GM18507 (cell line): ENCODE measurements at places on chromosomes 2 and 18.

- no peak for DNase-seq
Observed at GRCh38 chr2:20935168-20935775, 108.6 kb downstream of the APOB start.

DNA sequence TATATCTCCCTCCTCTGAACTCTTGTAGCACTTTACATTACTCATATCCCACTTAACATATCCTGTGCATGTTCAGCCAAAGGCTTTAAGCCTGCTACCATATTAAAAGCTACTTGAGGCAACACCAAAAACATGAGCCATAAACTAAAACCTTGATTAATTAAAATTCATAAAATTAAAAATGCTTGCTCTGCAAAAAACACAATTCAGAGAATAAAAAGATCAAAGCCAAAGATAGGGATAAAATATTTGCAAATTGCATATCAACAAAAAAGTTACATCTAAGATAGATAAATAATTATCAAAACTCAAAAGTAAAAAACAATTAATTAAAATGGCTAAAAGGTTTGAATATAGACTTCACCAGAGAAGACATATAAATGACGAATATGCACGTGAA is 495.4 kb upstream of the PIK3C3 start:
- no peak for DNase-seq

- DNase-seq, result no peak
Observed at GRCh38 chr2:27897717-27898116, 7.2 kb downstream of the BABAM2 start.

DNA sequence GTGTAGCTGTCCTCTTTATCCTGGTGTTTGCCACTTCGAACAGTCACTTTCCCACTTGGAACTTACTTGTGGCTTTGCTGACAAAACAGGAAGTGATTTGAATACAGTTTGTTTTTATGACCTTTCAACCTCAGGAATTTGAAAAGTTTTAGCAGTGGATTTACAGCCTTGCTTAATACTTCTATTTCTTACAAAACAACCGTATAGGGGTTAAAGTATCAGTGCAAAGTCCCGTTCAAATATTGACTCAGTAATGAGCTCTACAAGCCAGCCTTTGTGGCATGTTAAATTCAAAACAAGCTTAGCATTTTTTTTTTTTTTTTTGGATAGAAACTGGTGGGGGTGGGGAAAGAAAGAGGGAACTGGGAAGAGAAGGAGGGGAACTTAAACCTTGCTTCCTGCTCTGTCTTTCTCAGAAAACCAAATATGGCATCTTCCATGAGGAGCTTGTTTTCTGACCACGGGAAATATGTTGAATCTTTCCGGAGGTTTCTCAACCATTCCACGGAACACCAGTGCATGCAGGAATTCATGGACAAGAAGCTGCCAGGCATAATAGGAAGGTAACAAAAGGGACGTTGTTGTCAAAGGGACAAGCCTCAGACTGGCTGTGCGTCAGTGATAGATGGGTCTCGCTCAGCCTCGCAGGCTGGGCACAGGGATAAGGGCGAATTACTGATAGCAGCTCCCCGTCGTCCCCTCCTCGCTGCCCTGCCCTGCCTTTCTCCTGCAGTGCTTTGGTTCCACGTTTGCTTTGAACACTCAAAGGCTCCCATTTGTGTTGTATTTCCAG is at the start of gene HNMT:
Gene HNMT, plus strand, starts transcription at position 408 of the 793 bp plus-strand sequence. Its CDS starts 19 bp downstream, at position 427.
- no peak for DNase-seq

- DNase-seq, result no peak
Observed at GRCh38 chr2:168992026-168992425, 39.1 kb downstream of the ABCB11 start.

DNA sequence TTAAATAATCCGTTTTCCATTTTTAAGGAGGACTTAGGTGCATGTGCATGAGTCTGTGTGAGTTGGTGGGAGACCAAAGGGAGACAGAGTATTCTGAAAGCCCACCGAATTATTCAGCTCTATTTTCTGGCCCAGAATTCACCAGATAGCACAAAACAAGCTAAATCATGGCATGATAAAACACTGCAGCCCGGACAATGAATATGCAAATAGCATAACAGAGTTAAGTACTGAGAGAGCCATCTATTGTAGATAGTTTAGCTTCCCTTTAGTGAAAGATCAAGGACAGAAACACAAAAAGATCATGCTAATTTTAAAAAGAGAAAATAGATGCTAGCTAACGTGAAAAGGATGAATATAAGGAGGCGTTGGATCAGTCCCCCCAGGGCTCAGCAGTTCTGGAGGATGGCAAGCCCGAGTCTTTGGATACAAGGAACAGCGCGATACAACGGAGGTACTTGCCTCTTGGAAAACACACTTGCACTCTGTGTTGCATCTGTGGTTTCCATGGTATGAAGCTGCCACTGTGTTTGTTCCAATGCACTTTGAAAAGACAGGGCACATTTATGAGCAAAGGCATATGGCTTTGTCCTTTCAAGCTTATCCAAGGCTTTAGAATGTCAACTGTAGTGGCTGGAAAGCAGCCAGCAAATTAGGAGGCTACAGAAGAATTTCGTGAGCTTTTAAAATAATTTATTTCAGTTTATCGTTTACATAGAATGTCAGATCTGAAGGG is 119.9 kb downstream of the LYPD1 start:
- DNase-seq, result no peak

DNA sequence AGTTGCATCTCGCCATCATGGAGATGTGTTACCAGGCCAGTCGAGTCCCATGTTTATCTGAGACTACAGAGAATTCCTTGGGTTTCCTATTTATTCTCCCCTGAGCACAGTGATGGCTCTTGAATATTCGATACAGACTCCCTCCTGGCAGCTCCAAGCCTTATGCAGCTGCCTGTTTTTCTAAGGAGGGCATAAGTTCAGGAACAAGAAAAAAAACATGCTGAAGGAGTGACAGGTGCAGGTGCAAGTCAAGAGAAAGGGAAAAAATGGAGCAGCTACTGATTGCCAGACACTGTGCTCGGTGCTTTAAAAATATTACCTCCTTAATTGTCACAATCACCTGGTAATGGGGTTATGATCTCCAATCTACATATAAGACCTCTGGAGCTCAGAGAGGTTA is 177.2 kb upstream of the DPP10 start:
- DNase-seq, result no peak

- DNase-seq, result no peak
Observed at GRCh38 chr2:44314362-44314761, 39.1 kb downstream of the SLC3A1 start.

GRCh38 chr2:220442012-220442411 is 814.6 kb downstream of the SLC4A3 start:
- no peak for DNase-seq

- DNase-seq, result no peak
Observed at GRCh38 chr18:63762518-63762917, 12.7 kb upstream of the SERPINB7 start.

DNA sequence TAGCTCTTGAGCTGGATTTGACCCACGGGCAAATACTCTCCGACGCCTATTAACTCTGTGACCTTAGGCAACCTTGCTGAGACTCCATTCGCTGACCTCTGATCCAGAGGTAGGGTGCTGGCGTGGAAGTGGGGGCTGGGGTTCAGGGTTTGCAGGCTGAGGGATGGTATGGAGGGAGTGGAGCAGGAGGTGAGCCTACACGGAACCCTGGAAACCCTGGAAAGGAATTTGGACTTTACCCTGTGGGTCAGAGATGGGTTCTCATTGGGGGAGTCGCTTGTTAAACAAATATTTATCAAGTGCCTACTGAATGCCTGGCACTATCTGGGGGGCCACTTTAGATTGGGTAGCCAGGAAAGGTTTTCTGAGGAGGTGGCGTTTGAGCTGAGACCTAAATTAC is 58.2 kb upstream of the FZD7 start:
- no peak for DNase-seq

GRCh38 chr2:65530547-65531320 is 98.3 kb upstream of the SPRED2 start:
- no peak for DNase-seq

DNA sequence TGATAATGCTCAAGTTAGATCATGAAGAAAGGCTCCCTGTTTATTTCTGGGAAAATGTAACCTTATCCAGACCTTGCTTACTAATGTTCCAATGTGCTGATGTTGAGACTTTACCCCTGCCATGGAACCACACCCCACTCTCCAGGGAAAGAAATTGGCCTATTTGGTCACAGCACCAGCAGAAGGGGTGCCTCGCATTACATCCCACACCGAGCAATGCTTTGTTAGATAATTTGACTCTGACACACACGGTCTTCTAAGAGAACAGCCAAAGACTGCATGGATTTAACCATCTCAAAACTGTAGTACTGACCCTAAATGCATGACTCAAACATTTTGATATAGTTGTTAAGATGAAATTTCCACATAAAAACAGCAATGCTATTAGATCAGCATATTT is 152.1 kb upstream of the CCDC150 start:
- DNase-seq, result no peak

- DNase-seq, result no peak
Observed at GRCh38 chr2:120423167-120423943, 77.4 kb downstream of the INHBB start.

GRCh38 chr2:148391324-148391723 is 253.2 kb upstream of the EPC2 start:
- DNase-seq, result no peak

DNA sequence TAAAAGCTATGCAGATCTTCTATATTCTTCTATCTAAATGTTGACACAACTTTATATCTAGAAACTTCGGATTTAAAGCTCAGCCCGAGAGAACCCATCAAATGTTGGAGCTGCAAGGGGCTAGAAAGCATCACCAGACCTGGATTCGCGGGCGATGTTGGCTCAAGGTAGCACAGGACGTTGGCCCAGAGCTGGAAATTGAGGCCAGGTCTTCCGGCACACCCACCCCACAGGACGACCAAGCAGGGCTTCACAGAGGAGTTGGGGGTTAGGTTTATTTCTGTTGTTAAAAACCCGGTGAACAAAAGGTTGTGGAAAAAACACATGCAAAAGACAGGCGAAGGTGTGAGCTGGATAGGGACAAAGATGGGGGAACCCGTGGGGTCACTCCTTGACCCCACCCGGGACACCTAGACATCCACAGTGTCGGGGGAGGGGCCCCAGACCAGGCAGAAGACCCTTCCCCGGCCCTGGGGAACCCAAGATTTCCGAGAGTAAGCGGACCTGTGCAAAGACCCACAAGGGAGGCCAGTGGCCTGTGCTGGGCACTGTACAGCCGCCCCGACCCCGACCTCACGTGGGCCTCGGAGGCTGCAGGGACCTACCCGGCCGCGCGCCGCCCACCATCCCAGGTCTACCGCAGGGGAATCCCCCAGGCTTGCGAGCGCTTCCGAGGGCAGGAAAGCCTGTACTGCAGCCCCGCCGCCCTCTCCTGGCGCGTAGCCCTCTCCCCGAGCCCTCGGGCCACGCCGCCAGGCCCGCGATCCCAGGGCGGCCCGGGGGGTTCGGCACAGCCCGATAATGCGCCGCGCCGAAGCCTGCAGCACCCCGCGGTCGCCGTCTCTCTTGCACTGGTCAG is 1.8 kb upstream of the AGBL5 start:
- peak; percentile 53 for DNase-seq

DNA sequence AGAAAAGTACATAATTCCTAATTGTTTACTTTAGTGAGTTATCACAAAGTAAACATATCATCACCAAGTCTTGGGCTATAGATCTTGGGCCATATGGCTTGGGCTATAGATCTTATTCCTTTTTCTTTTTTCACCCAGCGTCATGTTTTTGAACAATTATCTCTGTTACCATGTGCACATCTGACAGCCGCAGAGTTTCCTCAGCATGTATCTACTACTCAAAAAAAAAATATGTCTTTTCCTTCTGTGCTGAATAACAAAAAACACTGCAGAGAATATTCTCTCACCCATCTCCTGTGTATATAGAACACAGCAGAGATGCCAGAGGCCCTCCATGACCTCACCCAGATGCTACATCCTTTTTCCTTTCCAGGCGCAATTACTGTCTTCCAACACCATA is 76.2 kb upstream of the MYO3B start:
- no peak for DNase-seq

GRCh38 chr2:73984922-73985307 is 205 bp downstream of the TET3 start:
- no peak for DNase-seq

DNA sequence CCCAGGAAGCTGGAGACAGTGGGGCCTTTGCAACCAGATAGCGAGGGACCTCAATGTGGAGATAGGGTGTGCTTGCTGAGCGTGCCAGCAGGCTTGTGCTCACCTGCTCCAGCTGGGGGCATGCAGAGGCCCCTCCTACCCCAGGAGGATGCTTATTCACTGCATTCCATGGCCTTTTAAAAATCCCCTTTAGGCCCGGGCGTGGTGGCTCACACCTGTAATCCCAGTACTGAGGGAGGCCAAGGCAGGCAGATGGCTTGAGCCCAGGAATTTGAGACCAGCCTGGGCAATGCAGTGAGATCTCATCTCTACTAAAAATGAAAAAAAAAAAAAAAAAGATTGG is 54.5 kb downstream of the ODC1 start:
- DNase-seq, result no peak

GRCh38 chr2:204329016-204329415 is 216.3 kb upstream of the PARD3B start:
- DNase-seq, result no peak

- DNase-seq, result no peak
Observed at GRCh38 chr2:60047944-60048525, 505.4 kb downstream of the BCL11A start.

GRCh38 chr2:46913471-46914381 is 1.9 kb downstream of the MCFD2 start:
- DNase-seq, result no peak

DNA sequence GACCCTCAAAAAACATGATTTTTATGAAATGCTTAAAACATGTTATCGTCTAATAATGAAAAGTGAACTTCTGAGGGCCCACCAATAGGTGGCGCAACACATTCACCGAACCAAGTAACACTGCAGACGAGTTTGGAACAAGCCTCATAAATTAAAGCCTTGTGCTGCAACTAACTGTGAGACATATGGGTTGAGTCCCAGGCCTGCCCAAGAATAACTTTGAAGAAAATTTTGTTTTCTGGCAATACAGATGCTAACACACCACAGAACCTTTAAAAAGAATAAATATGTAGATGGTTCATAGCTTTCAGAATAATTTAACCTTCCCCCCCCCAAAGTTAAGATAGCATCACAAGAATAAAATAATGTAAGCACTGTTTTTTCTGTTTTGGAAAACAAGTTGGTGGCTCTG is 285.9 kb downstream of the RNF144A start:
- no peak for DNase-seq

DNA sequence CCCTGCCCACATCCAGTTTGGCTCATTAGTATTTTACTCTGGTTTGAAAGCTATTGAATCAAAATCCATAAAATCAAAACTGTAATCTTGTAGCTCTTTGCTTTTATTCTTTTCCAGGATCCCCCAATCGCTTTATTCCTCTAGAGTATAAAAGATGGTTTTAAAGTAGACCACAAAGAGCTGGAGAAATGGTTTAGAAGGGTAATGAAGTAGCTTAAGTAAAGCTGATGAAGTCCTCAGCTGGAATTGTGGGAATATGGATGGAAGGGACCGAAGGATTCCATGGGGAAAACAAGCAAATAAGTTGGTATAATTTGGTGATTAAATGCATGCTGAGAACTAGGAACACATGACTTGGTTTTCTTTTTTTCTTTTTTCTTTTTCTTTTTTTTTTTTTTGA is 12.3 kb downstream of the ARHGAP28 start:
- DNase-seq, result no peak

GRCh38 chr2:196201229-196202009 is 30.0 kb upstream of the STK17B start:
- no peak for DNase-seq

- no peak for DNase-seq
Observed at GRCh38 chr18:4878480-4878879, 318.6 kb downstream of the AKAIN1 start.
